ENCODE measurements at places on chromosomes 1 and 21.
A peak's percentile ranks its signal among the peaks of the same experiment; 100 is the strongest.

DNA sequence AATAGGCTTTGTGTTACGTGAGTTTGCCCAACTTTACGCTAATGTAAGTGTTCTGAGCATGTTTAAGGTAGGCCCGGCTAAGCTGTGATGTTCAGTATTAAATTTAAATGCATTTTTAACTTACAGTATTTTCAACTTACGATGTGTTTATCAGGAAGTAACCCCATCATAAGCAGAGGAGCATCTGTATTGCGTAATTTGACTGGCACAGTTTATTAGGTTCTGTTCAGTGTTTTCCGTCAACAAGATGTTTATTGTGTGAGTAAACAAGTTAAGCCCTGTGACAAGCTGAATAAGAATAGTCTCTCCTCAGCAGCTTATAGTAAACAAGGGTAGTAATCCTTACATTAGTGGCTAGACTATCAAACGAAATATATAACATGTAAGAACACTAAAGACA, 27.2 kb upstream of the SHISA4 start:
- DNase-seq, result no peak

- DNase-seq, result no peak
Observed at GRCh38 chr1:155127105-155127966, at the start of gene EFNA1. TSS of gene EFNA1 (plus strand) at chr1:155127876. CDS start at chr1:155127978, 102 bp downstream.

- DNase-seq, result no peak
Observed at GRCh38 chr1:6785318-6785727, at the start of gene CAMTA1. TSS of gene CAMTA1 (plus strand) at chr1:6785454. CDS start at chr1:6785531, 77 bp downstream.

GRCh38 chr21:15272591-15272990, 207.8 kb upstream of the NRIP1 start:
- no peak for DNase-seq

DNA sequence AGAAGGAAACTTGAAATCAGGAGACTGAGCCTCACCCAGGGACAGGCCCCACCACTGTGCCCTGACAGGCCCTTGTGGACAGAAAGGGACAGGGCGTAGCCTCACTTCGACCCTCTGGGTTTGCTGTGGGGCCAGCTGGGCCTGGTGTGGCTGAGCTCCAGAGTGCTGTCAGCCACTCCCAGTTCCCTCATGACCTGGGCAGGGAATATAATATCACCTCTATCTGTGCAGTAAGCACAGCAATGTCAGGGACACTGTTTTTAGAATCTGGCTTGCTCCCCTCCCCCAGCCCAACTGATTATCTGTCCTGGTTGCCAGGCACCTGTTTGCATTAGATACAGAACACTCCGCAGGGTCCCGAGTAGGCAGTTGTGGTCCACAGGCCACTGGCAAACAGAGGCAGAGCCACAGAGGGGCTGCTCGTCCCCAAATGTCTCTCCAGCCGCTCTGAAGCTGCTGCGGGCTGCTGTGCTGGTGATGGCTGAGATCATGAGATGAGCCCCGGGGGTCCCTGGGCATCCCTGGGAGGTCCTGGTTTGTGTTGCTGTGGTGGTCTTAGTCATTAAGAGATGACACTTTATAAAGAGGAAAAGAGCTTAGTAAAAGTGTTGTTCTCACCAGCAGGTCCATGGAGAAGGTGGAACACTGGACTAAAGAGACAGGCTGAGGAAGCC, 51.6 kb downstream of the ETS2 start:
- DNase-seq, result no peak

DNA sequence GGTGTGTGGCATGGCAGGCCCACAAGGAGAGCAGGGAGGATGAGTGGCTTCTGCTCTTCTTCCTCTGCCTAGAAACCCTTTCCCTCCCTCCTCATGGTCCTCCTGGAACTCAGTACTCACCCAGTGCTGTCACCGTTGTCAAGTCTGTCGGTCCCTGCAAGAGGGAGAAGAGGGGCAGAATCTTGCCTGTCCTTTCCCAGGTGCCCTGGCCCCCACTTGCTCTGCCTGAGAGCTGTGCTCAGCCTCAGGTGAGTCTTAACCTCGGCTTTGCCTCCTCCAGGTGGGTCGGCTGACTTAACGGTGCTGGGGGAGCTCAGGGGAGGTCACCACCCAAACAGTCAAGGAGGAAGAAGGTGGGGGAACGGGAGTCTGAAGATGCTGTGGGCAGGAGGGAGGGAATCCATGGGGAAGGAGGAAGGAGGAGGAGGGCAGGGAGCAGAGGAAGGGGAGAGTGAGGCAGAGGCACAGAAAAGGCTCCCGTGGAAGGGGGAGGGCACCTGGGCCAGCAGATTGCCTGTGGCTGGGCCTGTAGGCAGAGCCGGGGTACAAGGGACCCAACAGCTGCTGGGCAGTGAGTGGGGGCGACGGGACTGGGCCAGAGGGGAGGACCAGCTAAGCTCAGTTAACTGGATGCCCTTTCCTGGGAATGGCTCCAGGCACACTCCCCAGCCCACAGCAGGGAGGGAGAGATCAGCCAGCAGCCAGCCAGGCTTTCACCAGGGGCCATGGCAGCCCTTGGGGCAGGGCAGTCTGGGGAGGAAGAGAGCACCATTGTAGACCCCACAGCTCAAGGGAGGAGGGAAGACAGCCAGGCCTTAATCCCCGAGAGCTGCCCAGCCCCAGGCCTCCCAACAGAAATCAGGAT, 26.3 kb downstream of the CTNNBIP1 start:
- DNase-seq, result no peak

- no peak for DNase-seq
Observed at GRCh38 chr1:20496241-20496661, 10.2 kb upstream of the CAMK2N1 start.

- no peak for DNase-seq
Observed at GRCh38 chr1:218262259-218262658, 22.8 kb upstream of the RRP15 start.

- no peak for DNase-seq
Observed at GRCh38 chr1:167107456-167107855, 13.6 kb downstream of the STYXL2 start.

DNA sequence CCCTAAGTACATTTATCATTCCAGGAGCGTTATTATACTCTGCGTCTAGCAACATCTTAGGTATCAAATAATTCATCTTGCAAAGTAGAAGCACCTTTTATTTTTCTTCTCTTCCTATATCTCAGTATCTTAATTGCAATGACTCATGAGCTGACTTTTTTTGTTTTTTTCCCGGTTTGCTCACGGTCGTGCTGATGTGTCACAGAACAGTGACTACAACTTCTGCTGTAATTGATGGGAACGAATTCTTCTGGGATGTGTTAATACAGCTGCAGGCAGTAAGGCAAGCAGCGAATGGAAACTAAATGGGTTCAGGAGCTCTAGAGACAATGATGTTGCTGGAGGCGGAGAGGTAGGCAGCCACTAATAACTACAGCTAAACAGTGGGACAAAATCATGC, 89.8 kb upstream of the TMPRSS15 start:
- DNase-seq, result no peak

DNA sequence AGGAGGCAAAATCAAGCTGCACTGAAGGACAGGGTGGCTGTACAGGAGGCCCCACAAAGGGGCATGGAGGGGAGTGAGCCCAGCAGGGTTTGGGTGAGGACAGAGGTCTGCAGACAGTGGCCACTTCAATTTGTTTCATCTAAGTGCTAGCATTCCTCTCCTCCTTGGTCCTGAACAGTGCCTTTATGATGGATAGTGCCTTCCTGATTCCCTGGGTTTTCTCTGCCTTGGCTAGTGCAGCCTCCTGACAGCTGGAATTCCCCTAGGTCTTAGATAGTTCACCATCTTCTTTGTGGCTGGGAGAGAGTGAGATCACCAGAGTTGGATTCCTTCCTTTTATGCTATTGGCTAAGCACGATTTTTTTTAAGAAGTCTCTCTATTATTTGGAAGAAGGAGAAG, 3.8 kb upstream of the HPCAL4 start:
- DNase-seq, result no peak

- DNase-seq, result no peak
Observed at GRCh38 chr1:156601892-156602291, 613 bp upstream of the GPATCH4 start.

GRCh38 chr1:96060621-96061020, 661.0 kb upstream of the PTBP2 start:
- DNase-seq, result no peak

DNA sequence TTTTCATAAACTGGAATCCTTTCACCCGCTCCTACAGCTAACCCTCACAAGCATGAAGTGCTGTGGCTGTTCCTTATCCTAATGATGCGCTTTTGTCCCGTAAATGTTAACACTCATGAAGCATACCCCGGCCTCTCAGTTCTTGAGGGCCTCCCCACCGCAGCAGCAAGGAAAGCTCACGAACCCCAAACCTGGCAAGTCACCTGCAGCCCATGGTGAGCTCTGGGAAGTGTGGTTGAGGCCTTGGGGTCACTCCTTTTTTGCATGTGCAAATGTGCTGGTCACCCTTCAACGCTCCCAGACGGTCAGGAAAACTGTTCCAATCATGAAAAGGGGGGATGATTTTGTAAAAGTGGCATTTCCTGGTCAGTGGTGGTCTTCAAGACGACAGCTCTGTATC, 124.6 kb downstream of the PRDM2 start:
- DNase-seq, result no peak

- peak; percentile 10 for DNase-seq
Observed at GRCh38 chr1:111989531-111990025, at the start of gene KCND3. TSS of gene KCND3 (minus strand) at chr1:111989668.

GRCh38 chr1:248611883-248612414, 14.4 kb upstream of the OR2T10 start:
- DNase-seq, result no peak

GRCh38 chr1:66332548-66332901, 201.4 kb upstream of the SGIP1 start:
- no peak for DNase-seq

DNA sequence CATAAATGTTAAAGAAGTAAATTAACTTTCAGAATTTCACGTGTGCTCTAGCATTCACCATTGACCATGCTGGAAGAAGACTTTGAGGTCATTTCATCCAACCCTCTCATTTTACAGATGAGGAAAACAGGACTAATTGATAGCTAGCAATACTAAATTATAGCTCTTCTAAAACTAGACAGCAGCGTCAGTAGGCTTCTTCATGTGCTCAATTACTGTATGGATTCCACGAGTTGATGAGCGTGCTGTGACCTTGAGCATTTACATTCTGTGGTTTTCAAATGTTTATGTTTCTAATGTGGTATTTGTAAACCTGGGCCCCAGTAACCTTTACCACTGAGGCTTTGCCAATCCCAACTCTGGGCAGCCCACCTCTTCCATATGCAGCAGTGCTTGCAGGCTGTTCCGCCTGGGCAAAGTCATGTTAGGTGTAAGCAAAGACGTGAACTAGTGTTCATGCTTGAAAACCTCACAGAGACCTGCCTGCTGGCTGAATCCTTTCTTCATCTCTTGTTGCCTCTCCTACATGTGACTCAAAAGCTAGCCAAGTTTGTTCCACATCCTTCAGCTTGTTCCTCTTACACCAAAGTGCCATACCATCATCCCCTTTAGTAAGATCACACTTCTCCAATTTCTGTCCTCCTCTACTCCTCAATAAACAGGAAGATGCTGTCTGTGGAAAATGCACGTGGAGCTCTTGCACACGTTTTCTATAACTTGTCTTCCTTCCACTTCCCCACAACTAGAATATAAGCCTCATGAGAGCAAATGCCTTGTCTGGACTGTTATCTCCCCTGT, 17.2 kb downstream of the KCNJ15 start:
- DNase-seq, result no peak

- DNase-seq, result no peak
Observed at GRCh38 chr1:212269306-212269705, 15.9 kb upstream of the PPP2R5A start.

GRCh38 chr1:91685994-91686393, 185.3 kb downstream of the CDC7 start:
- DNase-seq, result no peak

GRCh38 chr21:46195595-46196195, 11.4 kb upstream of the SPATC1L start:
- DNase-seq, result no peak

GRCh38 chr1:160116283-160117147, 956 bp downstream of the ATP1A2 start:
- DNase-seq, result no peak

- DNase-seq, result no peak
Observed at GRCh38 chr1:184620469-184620868, 134.2 kb downstream of the EDEM3 start.

GRCh38 chr1:62467092-62467491, 30.2 kb downstream of the USP1 start:
- no peak for DNase-seq

- no peak for DNase-seq
Observed at GRCh38 chr1:236604905-236605806, 840 bp upstream of the HEATR1 start.

DNA sequence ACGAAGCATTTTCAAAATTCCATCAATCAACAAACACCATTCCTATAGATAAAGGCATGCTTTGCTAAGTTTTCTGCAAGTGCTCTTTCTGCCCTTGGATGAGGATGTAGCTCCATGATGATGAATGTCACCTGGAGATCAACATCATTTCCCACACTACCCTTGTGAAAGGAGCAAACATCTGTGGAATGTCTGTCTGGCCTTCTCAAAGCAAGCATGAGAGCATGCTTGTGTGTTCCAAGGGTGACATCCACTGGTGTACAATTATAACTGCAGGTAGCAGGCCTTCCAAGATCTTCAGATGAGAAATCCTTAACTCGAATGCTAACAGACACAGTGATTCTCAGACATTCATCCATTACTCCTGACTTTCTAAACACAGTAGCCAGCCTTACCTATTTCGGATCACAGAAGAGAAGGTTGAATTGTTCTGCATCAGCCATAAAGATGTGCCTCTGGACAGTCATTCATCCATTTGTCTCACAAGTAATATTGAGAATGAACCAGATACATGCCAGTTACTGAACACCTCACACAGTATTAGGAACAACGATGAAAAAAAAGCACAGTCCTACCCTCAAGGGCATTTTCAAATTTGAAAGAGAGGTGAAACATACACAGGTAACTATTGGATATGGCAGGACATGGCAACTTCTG, 162.4 kb downstream of the TPR start:
- DNase-seq, result no peak

DNA sequence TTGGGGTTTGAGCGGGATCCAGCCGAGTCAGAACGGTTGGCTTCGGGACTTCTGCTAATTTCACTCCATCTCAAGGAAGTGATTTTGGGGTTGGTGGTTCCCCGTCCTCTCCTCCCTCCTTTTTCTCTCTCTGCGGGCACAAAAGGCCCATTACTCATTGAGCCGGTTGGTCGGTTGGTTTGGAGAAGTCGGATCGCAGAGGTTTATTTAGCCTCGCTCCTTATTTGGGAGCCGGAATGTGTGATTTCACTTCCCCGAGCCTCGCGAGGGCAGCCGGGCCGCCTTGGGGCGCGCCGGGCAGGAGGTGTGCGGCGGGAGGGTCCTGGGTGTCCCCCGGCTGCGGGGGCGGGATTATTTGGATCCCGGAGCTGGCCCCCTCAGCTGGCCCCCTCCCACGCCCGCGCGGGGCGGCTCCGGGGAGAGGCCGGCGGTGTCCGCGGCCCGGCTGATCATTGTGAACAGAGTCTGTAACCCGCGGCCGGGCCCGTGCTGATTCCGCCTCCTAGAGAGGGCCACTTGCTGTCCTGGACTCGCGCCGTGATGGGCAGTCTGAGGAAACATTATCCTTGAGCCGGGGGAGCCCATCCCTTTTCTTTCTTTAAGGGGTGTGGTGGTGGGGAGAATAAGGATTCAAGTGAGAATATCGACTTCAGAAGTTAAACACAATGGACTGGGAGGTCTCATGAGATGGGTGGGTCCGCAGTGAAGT, 1.2 kb downstream of the MAPKAPK2 start:
- peak; percentile 29 for DNase-seq

- no peak for DNase-seq
Observed at GRCh38 chr1:58432851-58433668, 113.5 kb downstream of the OMA1 start.

- no peak for DNase-seq
Observed at GRCh38 chr1:69737527-69738185, 169.9 kb downstream of the LRRC7 start.

- DNase-seq, result no peak
Observed at GRCh38 chr1:57506941-57507340, 83.1 kb upstream of the DAB1 start.

GRCh38 chr21:27513825-27514224, 546.9 kb upstream of the ADAMTS5 start:
- DNase-seq, result no peak
